Fibroblast of upper back skin (primary cell): ENCODE measurements at places on chromosomes 3 and 15.

DNA sequence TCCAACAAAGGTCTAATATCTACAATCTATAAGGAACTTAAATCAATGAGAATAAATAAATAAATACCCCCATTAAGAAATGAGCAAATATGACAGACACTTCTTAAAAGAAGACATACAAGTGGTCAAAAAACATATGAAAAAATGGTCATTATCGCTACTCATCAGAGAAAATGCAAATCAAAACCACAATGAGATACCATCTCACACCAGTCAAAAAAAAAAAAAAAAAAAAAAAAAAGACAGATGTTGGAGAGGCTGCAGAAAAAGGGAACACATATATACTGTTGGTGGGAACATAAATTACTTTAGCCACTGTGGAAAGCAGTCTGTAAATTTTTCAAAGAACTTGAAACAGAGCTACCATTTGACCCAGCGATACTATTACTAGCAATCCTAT, 31.6 kb upstream of the OR5H6 start:
- no peak for DNase-seq

DNA sequence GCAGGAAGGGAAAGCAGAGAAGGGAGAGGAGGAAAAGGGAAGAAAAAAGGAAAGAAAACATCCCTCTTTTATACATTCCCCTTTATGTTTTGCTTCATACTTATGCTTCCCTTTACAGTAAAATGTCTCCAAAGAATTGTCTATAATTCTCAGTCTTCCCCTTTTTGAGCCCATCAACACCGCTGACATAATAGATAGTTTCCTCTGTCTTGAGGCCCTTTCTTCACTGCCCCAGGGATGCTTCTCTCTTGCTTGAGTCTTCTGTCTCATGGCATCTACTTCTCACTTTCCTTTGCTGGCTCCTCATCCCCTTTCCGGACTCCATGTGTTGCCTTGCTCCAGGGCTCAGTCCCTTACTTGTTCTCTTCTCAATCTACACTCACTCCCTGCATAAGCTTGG, 99.7 kb upstream of the DAZL start:
- no peak for DNase-seq

DNA sequence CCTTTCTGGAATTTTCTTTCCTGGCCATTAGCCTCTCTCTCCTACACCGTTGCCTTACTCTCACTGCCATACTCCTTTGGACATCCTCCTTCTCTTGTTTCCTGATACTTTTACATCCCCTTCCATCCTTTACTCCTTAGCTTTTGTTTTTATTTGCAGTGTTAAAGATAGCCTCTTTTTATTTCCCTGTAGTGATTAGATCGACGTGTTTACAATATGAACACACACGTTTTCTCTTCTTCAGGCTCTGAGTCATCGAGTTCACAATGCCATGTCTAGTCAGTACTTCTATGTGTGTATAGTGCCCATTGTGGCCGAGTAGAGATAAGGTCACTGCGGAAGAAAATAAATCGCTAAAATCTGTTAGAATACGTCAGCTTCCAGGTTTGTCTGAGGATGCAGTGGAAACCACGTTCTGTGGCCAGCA, 208.5 kb downstream of the LPP start:
- DNase-seq, result peak; percentile 68

DNA sequence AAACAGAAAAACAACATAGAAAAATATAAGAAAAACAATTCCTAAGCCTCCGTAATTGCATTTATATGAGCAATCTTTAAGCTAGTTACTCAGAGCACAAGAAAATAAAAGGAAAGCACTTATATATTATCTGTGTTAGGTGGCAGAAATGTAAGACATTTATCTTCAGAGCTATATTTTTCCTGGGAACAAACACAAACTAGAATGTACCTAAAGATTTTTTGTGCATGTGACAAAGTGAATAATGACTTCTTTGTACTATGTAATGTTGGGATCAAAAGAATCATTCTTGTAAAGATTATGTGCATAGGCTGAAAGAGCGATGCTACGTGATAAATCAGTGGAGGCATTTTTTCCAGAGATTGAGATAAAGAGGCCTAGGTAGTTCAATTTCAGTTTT, 111.3 kb upstream of the GMNC start:
- DNase-seq, result no peak

- DNase-seq, result no peak
Observed at GRCh38 chr3:25457671-25458419, 29.8 kb downstream of the RARB start.

DNA sequence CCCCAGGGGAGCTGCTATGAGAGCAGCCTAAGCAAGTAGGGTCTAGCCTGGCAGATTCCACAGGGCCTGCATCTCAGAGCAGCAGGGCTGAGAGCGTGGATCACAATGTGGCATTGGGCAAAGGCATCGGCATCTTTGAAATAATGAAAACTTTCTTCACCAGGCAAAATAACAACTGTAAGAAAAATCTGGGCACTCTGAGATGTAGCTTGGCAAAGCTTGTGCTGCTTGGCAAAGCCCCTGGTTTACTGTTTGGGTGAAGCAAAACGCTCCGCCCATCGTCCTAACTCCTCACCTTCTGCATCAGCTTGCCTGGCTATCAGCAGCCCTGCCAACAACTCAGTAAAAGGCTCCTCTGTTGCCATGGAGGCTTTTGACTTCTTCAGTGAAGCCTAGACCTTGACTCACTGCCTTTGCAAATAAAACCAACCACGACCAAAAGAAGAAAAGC, 212.8 kb upstream of the EIF1B start:
- DNase-seq, result no peak

GRCh38 chr15:78389322-78389721, 48.7 kb upstream of the IREB2 start:
- peak; percentile 59 for DNase-seq

DNA sequence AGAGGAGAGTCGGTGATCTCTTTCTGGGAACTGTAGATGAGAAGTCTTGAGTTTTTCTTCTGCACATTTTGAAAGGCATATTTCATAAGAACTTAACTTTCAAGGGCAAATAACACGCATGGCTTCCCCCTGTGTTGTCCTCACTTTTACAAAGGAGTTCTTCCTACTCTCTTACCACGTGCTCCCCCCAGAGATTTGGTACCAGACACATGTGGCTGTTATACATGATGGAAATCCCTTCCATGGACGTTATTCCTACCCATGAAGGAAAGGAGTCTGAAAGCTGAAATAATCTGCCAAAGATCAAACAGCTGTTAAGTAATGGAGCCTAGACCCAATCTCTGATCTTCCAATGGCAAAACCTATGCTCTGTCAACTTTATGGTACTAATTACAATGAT, 4.4 kb downstream of the IL5RA start:
- DNase-seq, result no peak

DNA sequence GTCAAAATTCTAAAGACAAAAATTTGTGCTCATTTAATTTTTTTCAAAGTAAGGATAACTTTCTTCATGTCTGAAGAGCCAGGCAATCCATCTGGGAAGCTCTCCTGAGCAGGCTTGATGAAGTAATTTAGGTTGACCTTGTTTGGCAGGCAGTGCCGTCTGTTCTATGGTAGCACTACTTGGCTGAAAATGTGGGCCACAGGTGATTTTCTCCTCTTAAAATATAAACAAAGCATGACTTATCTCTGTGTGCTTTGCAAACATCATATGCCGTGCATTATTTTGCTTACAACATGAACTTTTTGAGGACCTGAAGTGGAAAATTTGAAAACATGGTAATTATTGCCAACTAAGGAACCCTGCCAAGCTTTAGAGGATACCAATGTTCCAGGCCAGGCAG, 143.2 kb downstream of the RAP2B start:
- no peak for DNase-seq

- DNase-seq, result peak; percentile 11
Observed at GRCh38 chr3:179801856-179802255, 149.0 kb downstream of the USP13 start.

DNA sequence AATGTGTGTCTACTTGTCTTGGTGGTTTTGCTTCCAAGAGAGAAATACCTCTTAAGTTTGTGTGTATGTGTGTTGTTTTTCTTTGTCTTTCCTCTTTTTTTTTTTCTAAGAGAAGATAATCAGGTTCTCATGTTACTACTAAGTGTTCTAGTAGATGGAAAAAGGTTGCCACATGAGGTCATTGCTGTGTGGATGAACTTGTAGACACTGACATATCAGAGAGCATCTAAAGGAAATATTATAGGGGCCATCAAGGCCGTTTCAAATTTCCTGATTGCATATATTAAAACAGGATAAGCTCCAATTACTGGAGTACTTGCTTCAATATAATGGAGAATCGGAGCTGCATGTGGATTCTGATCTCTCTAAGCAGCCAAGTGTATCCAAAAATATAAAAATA, 747.5 kb downstream of the NR2F2 start:
- no peak for DNase-seq

- no peak for DNase-seq
Observed at GRCh38 chr15:50295966-50296365, 30.4 kb upstream of the HDC start.

GRCh38 chr15:28099555-28100140, 533 bp upstream of the OCA2 start:
- DNase-seq, result no peak

DNA sequence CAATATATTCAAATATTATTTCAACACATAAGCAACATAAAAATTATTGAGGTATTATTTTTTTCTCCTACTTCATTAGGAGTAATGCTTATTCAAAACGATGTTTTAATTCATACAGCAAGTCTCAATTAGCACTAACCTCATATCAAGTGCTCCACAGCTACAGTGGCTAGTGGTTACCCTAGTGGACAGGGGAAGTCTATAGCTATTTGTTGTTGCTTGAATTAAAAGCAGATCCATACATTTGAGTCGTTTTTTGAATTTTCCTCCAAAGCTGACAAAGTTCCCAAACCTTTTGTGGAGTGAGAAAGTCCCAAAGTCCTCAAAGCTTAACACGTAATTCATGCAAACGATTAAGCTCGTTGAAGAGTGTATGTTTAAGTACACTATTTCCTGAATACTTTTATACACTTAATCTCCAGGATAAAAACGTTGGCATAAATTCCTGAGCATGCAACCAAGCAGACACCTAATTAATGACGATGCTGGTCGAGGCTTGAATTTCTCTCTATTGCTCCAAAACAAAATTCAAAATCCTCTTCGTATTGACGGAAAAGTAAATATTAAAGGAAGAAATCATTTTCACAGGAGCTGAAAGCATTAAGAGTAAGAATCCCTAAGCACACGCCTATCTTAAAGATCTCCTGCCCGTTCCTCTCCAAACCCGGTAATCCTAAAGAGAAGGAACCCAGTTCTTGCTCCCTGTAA, 985 bp downstream of the VPS13C start:
- DNase-seq, result no peak

GRCh38 chr15:59972241-59972640, 31.9 kb upstream of the FOXB1 start:
- DNase-seq, result no peak

DNA sequence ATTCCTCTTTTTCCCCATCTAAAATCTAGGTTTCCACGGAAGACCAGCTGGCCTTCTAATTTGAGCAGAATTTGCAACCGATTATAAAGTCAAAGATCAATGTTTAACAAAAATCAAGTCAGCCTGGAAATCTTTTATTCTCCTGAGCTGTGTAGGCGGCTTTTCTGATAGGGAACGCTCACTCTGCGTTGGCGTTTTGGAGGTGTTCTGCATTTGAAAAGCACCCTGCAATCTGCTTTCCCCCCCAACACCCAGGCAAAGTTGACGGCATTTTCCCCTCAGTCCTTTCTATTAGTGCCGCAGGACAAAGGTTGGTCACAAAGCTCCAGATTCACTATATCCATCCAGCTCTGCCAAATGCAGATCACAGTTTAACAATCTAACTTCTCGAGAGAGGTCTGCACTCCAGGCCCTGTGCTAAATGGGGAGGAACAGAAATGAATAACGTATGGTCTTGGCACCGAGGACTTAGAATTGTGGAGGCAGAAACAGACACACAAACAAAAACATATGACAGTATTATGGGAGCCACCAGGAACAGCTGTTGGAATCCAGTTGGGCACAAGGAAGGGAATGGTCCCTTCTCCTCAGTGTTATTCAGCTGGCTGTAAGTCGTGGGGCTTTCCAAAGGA, 50.4 kb upstream of the LARS2 start:
- no peak for DNase-seq

DNA sequence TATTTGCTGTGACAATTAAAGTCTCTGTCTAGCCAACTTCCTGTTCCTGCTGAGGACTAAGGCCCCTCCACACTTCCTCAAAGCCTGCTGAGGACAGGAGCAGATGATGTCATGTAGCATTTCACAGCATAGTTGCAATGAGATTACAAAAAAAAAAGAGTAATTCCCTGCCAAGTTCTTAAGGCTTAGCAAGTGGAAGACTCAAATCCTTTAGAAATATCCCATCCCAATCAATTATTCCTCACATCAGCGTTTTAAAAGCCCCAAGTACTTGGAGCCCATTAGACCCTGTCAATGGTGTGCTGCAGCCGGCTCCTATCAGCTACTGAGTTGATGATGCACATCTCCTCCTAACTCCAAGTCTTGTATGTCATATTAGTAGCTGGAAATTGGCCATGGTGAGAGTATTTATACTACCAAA, 51.7 kb downstream of the TRANK1 start:
- peak; percentile 88 for DNase-seq

DNA sequence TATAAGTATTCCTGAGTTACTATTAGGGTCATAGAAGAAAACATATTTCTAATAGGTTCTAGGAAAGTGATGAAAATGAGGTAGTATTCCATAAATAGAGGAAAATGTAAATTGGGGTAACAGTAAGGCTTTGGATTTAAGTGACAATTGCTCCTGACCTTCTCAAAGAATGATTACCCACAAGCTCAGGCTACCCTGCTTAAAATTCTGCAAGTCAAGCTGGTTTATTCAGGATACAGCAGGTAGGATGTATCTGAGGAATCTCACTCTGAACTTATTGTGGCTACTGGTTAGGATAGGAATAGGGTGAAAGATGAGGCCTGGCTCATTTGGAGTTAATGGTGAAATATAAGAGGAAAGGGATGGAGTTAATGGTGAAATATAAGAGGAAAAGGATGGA, 67.7 kb downstream of the CD200R1L start:
- DNase-seq, result no peak

- no peak for DNase-seq
Observed at GRCh38 chr3:15997274-15997943, 177.1 kb upstream of the GALNT15 start.

DNA sequence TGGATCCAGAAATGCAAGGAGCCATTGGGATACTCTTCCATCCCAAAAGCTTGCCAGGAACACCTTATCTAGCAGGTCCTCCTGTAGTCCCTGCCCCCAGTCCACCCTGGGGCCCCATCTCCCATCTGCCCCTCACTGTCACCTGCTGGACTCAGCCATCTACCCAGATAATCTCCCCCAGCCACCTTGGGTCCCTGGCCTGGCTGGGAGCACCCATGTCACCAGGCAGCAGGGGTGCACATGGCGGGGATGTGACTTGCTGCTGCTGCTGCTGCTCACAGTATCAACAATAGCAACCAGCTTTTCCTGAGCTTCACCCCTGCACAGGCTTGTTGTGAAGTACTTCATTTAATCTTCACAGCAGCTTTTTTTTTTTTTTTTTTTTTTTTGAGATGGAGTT, 12.6 kb downstream of the PTH1R start:
- no peak for DNase-seq

GRCh38 chr3:49699281-49699979, 10.1 kb downstream of the RNF123 start:
- no peak for DNase-seq
